Umbilical cord (tissue), 2 donors: ENCODE measurements at places on chromosomes 4 and X.

DNA sequence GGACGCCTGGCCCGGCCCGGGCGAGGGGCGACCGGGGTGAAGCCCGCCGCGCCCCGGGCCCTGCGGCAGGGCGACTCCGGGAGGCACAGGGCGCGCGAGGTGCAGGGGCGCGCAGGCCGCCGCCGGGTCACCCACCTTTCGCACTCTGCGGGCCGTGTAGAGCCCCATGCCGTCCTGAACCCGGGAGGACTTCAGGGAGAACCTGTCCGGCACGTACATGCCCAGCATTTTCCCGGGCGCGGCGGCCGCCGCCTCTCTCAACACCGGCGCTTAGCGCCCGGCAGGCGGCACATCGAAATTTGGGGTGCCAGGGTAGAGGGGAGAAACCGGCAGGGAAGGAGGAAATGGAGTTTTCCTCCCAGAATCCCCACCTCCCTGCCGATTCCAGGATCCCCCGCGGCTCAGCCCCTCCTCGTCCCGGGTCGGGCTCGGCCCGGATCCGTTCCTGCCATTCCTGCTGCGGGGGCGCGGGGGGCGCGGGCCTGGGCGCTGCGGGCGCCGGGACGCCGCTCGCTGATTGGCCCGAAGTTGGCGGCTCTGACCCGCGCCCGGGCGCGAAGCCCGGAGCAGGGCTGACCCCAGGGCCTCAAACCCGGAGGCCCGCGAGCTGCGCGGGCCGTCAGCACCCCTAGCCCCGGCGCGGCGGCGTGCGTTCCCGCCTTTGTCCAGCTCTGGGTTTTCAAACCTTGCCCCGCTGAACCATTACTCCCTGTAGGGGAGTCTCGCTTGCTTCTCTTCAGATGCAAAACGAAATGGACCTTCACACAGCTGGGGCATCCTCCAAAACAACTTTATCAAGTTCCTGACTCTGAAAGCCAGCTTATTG, at the start of gene PRDM5:
TSS of gene PRDM5 (minus strand) at position 346 of the 826 bp plus-strand sequence. CDS start at position 228, 118 bp downstream.
- DNase-seq = peak; percentile 74

DNA sequence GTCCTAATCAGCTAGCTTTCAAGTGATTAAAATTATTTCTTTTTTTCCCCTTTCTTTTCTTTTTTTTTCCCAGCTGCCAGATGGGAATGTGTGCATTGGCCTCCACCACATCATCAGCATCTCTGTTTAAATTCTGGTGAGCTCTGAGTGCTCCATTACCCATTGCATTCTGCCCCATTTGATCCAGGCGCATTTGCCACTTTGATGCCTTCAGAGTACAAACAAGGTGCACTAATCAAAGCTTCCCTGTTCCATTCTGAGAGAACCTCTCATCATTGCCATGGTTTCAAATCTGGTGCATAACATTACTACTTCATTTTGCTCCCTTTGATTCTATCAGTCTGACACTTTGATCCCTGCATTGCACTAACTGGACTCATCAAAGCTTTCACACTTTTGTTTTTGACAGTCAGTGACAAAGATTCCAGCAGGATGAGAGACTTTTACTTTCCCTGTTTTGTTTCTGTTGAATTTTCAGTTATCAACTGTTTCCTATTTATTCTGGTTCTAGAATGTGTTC, 238.8 kb upstream of the PCDH10 start:
- no peak for DNase-seq

GRCh38 chr4:3514221-3514780, 17.9 kb downstream of the LRPAP1 start:
- no peak for DNase-seq

GRCh38 chr4:68904786-68905185, 46.8 kb downstream of the UGT2A3 start:
- no peak for DNase-seq

GRCh38 chrX:38879631-38880220, 78.5 kb downstream of the MID1IP1 start:
- no peak for DNase-seq
